ENCODE measurements at places on chromosomes 16 and 17.

GRCh38 chr17:75295201-75296158 lies 6.2 kb upstream of the SLC25A19 start:
- no peak for DNase-seq

- peak; percentile 76 for DNase-seq
Measured at GRCh38 chr17:1365445-1366039, 34.5 kb downstream of the YWHAE start.

- DNase-seq: no peak
Measured at GRCh38 chr17:50807009-50807408, 28.4 kb upstream of the WFIKKN2 start.

- DNase-seq: no peak
Measured at GRCh38 chr17:1542316-1542715, 20.3 kb downstream of the PITPNA start.

- DNase-seq: no peak
Measured at GRCh38 chr16:740459-740763, 386 bp downstream of the CIAO3 start.

GRCh38 chr16:54212893-54213292 lies 73.7 kb downstream of the IRX3 start:
- DNase-seq: no peak

DNA sequence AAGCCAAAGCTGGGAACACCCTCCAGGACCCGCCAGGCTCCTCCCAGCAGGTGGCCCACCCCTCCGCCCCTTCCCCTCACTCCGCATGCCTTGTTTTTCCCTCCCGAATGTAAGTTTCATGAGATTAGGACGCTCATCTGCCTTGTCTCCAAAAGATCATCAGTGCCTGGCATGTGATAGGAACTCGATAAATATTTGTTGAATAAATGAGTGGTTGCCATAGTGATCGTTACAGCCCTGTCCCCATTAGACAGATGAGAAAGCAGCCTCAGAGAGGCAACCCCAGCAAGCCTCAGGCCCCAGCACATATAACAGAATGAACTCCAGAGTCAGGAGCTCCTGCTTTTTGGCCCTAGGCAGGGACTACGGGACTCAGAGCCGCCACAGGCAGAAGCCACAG lies 5.0 kb downstream of the CAMKK1 start:
- DNase-seq: no peak

GRCh38 chr16:838741-839140 lies 38.2 kb upstream of the GNG13 start:
- no peak for DNase-seq

GRCh38 chr17:2057175-2057759 lies 2.4 kb downstream of the HIC1 start:
- DNase-seq: peak; percentile 80

- no peak for DNase-seq
Measured at GRCh38 chr17:43418441-43419374, 19.9 kb downstream of the ARL4D start.

DNA sequence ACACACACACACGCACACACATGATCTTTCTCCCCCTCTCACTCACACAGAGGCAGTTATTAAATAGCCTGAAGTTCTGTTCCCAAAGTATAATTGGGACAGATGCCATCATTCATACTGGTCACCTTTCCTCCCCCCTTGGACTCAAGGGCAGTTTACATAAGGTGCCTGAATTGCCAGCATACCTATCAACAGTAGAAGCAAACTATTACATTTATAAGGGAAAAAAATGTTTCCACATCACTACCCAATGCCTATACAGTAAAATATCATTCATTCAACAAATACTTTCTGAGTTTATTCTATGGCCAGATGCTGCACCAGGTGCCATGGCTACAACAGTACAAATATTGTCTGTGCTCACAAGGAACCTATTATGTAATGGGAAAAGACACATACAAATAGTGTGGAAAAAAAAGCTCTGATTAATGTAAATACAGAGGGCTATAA lies 6.3 kb downstream of the CNTD1 start:
- no peak for DNase-seq

DNA sequence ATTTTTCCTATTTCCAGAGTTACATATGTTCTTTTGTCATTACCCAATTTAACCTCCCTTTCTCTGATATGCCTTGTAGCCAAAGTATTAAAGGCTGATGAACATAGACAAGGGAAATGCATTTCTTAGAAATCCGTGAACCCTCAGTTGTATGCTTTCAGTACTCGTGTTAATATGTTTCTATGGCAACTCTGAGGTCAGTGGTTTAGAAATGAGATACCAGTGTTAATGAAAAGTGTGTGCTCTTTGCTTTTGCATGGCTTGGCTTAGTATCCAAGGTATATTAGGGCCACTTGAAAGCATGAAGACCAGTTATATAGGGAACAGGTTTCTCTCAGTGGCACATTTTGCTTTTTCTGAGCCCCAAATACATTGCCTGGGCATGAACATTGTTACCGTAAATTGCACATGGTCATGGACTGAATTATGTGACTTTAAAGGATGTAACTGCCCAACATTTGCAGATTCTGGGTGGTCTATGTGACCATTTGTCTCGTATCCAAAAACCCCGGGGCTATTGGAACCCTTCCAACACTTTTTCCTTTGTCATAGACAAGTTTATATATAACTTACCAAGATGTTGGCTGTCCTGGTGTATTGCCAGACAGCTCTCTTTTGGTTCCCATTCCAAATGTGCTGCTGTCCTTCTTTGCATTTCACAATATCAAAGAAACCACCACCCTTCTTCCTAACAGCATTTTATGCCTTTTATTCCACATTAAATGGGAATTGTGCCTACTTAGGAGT lies 17.5 kb downstream of the ABHD15 start:
- DNase-seq: no peak

GRCh38 chr17:80254396-80255251 lies 6.0 kb upstream of the RNF213 start:
- no peak for DNase-seq

DNA sequence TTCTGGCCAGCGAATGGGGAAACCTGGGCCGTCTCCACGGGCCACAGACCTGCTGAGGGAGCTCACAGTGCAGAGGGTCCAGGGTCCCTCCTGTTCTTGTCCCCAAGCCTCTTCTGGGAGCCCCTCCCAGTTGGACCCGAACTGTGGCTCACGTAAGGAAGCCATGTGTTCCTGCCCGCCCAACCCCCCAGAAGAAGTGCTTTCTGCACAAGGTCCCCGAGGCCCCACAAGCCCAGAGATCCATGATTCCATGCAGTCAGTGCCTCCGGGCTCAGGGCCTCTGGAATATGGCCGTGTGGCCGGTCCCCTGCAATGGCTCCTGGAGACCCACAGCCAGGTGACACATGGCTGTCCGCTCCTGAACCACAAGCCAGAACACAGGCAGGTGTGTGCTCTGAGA lies 272.4 kb downstream of the C16orf95 start:
- no peak for DNase-seq

DNA sequence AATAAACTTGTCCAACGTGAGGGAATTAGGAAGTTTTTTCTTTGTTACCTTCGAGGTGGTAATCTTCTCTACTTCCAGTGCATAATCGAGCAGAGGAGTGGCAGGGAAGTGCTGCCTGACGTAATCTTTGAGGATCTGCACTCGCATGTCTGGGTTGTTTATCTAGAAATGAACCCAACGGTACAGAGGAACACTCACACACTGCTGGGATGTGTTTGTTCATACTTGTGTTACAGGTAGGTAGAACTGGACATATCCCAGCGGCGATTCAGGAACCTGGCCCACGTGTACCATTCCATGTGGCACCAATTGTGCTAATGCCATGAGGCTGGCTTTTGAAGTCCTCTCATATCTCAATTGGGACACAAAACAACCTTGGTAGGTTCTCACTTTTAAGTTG lies 4.2 kb upstream of the KLHL11 start:
- DNase-seq: no peak

GRCh38 chr17:5099271-5099670 lies 12.4 kb downstream of the ZNF232 start:
- no peak for DNase-seq

GRCh38 chr16:52558448-52558847 lies 11.5 kb upstream of the TOX3 start:
- DNase-seq: no peak

- peak; percentile 77 for DNase-seq
Measured at GRCh38 chr17:47872019-47872650, 21.2 kb upstream of the SP6 start.

DNA sequence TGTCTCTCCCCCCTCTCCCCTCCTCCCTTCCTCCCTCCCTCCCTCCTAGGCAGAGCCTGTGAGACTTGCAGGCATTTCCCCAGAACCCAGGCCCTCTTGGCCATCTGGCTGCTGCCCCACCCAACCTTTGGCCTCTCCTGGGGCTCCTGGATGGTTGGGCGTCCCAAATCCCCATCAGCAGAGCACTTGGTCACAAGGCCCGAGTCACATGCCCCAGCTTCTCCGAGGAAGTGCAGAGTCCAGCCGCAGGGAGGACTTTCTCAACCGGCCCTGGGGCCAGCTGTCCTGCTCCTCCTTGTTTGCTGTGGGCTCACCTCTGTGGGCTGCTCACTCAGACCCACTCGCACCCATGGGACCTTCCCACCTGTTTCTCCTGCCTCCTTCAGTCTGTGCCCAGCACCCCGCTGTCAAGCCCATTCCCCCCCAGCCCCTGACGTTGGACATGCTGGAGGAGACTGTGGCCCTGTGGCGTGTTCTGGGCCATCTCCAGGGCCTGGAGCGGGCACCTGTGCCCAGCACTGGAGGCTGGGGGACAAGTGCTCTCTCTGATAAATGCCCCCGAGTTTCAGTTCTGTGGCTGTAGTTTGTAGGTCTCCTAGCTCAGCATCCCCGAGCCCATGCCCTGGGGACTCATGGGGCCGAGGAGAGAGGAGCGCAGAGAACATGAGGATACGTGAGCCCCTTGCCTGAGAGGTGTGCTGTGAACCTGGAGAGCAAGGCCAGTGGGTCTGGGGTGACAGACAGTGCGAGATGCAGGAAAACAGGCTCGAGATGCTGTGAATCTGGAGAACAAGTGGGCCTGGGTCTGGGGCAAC lies 42.3 kb upstream of the ZNF750 start:
- DNase-seq: no peak

DNA sequence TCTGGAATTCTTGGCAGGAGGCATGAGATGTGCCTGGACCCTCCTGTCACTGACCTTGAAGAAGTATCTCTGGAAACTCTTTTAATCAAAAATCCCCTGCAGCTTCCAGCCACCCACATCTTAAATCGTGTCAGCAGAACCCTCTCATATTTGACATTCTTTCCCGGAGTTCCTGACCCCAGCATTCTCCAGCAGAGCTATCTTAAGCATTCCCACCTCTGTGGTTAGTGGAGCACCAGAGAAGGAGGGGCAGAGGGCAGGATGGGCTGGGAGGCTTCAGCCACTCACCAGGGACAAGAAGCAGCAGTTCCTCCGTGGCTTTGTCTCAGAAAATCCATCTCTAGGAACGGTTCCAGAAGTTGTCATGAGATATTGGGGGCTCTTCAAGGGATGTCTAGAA lies 149.9 kb downstream of the RGS9 start:
- no peak for DNase-seq

DNA sequence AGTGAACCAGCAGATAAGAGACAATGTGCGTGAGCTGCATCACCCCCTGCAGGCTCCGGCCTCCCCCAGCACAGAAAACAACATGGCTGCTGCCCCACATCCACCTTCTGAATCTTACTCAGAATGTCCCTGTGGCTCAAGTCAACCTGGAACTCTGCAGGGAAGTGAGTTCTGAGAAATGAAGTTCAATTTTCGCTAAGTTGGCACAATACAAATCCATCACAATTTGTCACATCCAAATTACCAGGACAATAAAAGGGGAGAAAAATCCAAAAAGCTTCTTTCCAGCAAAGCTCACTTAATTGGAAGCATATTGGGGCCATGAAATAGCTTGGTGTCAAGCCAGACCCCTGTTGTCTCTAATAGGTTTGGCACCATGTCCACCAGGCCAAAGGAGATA lies 38.1 kb downstream of the CLEC19A start:
- DNase-seq: no peak

DNA sequence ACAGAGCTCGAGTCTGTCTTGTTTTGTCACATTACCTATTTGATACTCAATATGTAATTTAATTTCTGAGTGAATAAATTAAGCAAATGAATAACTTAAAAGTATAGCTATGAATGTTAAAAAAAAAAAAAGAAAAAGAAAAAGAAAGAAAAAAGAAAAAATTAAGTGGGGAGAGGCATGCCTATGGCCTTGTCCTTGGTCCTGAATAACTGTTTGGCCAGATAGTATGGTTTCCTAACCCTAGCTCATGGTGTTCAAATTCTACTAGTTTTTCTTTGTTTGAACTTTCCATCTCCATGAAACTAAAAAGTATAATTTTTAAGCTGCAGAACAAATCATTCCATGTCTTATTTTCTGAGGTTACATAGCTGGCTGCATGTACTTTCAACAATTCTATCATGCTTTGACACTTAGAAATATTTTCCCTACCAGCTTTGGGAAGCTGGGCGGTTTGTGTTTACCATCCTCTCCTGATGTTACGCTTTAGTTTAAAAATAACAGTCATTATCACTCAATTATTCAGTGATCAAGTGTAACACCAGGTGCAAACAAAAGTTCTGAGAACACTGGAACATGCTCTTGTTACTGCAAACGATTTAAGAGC lies 31.8 kb downstream of the TOX3 start:
- DNase-seq: no peak

GRCh38 chr17:63946440-63947363 lies 14.6 kb upstream of the CD79B start:
- peak; percentile 83 for DNase-seq

GRCh38 chr17:58052407-58052806 lies 30.8 kb upstream of the DYNLL2 start:
- no peak for DNase-seq

- DNase-seq: no peak
Measured at GRCh38 chr17:5264893-5265292, 17.2 kb upstream of the RABEP1 start.

DNA sequence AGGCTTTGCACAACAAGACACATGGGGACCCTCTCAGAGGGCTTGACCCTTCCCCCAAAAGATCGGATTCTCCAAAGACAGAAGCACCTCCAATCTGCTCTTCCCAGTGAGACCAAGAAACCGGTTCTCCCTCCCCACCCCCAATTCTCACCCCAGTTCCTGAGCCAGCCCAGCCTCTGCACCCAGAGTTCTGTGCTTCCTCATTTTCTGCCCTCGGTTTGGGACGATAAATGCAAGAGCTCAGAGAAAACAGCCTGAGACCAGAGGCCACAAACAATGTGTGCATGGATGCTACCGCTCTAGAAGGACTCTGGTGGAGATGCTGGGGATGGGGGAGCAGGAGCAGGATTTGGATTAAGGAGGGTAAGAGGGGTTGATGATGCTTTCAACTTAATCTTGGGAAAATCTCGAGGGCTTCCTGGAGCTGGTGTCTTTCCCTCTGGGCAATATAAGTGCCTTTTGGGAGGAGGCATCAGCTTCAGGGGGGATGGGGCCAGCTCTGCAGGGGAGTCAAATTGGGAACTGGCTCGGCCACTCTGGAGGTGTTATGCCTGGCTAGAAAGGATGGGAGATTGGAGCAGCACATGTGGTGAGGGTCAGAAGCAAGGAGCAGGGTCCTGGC lies 6.0 kb downstream of the KRT15 start:
- no peak for DNase-seq

All from ecto neural progenitor cell (in vitro differentiated cells).